ENCODE measurements at places on chromosomes 12 and 14.
A peak's percentile ranks its signal among the peaks of the same experiment; 100 is the strongest.

DNA sequence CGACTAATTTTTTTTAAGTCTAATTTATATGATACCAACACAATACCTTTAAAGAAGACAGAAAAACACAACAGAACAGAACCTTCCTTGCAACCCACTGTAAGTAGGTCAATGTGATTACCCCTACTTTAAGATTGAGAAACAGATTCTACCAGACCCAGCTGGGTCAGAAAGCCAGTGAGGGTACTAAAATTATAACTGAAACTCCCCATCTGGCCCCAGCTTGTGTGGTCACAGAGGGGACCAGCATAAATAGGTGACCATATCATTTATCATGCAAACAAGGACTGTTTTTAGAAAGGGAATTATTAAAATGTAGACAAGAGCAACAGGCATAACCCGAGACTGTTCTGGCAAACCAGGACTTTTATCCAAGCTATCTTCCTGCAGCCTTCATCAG is 30.1 kb upstream of the FRMD6 start:
- DNase-seq: no peak

GRCh38 chr12:60112763-60113162 is 516.9 kb downstream of the SLC16A7 start:
- DNase-seq: no peak

- DNase-seq: peak; percentile 54
Observed at GRCh38 chr12:47904713-47905709, at the start of gene VDR. Gene VDR, minus strand, starts transcription at chr12:47904994. Its CDS starts 25,881 bp downstream, at chr12:47879113.

DNA sequence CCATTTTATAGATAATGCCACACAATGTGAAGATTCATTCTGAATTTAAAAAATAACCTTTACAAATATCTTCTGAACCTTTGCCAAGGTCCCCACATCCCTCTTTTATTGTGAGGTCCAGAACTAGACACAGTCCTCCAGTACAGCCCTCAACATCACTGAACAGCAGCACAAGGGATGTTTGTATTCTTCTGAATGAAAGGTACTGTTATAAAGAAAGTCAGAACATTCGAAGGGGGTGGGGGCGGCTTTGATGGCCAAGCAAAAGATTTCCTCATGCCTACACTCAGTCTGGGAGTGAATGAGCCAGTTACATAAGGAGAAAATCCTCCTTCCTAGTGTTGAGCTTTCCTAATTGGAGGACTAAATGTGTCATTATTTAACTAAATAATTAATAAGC is 77.3 kb downstream of the PPM1A start:
- no peak for DNase-seq

DNA sequence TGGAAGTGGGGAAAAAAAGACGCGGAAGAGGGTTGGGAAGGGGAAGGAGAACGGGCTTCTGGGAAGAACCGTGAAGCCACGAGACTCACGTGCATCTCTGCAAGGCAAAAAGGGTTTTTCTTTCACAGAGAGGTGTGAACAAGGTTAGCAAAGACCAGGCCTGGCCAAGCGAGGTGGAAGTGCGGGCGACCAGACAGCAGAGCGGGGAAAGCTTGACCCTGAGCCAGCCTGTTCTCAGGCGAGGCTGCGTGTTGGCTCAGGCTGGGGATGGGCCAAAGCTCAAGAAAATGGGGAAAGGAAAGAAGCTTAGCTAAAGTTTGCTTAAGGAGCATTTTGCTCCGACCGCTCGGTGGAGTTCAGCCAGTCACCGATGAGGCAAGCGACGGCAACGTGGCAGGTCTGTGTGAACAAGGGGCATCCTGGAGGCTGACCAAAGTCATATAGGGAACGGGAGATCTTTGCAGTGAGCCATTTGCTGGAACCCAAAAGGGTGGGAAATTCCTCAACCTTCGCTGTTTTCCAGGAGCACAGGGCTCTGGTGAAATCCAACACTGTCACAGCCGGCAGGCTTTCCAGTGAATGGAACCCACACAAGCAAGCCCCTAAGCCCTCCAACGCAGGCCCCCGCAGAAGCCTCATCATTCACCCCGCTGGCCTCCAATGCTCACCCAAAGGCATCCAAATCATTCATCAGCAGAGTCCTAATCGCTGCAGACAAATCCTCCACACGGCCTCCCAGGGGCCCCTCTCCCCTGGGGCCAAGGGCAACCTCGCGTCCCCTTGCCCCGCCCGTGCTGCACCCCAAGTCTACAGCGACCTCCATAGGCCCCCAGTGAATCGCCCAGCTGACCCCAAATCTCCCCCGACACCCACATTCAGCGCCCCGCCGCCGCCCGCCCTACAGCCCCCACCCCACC is 754 bp downstream of the ZNF605 start:
- DNase-seq: no peak

- no peak for DNase-seq
Observed at GRCh38 chr14:22994762-22995275, 12.5 kb upstream of the AJUBA start.

DNA sequence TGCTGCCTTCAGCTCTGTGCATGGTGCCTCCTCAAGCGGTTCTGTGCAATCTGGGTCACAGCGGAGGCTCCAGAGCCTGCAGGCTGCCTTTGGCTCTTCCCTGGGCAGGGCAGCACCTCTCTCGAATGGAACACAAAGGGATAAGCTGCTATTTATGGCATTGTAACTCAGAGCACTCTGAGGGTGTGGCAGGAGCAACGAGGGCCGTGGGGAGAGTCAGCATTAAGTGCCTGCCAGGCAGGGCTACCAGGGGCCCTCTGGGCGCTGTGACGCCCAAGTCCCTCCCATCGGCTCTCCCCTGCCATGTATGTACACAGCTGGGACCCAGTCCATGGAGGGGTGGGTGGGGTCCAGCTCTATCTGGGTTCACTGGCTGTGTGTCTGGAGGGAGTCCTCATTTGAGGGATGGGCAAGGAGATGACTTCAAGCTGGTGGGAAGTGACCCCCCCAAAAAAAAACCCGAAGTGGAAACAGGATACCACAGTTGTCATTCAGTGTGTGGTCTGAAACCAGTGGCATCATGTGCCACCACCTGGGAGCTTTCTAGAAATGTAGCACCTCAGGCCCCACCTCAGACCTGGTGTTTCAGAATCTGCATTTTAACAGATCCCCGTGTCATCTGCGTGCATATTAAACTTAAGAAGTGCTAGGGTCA is 44.0 kb upstream of the OAS1 start:
- no peak for DNase-seq

DNA sequence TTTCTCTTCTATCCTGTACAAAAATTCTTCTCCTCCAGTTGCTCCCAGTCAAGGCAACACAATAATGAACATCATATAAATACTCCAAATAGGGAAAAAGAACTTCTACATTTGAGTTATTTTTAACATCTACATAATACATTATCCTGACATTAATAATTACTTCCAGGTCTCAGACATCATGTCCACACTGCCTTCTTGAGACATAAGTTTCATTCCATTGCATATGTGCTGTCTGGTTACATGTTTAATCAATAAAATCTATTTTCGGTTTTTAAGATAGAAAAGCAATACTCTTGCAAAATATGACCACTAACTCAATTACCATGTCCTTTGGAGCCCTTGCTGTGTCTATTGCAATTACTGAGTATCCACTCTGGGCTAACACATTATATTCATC is 881.9 kb downstream of the GALC start:
- DNase-seq: no peak

- DNase-seq: no peak
Observed at GRCh38 chr12:63792338-63792737, 12.6 kb downstream of the RXYLT1 start.

DNA sequence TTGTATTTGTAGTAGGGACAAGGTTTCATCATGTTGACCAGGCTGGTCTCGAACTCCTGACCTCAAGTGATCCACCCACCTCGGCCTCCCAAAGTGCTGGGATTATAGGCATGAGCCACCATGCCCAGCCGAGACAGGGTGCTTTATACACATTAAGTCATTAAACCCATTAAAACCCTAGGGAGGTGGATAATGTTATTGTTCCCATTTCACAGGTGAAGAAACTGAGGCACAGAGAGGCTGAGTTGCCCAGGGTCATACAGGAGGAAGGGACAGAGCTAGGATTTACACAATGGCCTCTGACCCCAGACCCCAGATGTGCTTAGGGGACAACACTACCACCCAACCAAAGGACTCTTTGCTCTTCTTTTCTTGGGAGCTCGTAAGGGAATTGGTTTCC is 51.0 kb upstream of the RIN3 start:
- DNase-seq: no peak

- no peak for DNase-seq
Observed at GRCh38 chr12:4154672-4155225, 118.8 kb upstream of the CCND2 start.

- no peak for DNase-seq
Observed at GRCh38 chr12:31867292-31867691, 91.9 kb upstream of the RESF1 start.

GRCh38 chr12:79935624-79936345 is 888 bp upstream of the PPP1R12A start:
- no peak for DNase-seq

DNA sequence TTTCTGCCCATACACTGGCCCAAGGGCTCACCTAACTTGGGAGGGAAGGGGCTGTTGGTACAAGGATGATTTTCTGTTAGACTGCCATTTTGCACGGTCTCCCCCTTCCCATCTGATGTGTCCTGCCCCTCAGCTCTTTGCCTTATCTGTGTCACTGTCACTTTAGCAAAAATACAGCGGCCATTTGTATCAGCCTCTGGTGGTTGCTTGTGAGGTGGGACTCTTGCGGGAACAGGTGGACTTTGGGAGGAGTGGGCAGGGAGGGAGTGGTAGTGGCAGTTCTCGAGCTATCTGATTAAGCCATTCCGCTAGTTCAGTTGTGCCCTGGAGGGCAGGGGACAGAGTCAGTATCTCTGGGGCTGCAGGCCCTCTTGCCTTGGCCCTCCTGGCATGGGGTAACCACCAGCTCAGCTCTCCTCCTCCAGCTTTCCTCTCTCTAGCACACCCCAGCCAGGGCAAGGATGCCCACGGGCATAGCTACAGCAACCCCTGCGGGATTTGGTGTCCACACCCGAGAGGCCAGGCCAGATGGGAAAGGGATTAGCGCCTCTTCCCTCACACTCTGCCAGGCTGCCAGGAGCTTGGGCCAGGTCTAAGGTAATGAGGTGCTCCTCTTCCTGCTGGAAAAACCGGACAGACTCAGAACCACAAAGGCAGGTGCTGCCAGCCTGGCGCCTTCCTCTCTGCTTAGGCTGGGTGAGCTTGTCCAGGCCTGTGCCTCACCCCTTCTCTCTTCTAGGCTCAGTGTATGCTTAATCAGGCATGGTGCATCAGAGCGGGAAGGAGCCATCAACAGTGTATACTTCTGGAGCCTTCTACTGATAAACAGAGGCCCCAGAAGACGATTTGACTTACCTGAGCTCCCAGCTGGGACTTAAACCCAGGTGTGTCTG is 8.7 kb downstream of the SLC48A1 start:
- no peak for DNase-seq

- DNase-seq: no peak
Observed at GRCh38 chr12:49703647-49704137, 3.5 kb downstream of the FMNL3 start.

DNA sequence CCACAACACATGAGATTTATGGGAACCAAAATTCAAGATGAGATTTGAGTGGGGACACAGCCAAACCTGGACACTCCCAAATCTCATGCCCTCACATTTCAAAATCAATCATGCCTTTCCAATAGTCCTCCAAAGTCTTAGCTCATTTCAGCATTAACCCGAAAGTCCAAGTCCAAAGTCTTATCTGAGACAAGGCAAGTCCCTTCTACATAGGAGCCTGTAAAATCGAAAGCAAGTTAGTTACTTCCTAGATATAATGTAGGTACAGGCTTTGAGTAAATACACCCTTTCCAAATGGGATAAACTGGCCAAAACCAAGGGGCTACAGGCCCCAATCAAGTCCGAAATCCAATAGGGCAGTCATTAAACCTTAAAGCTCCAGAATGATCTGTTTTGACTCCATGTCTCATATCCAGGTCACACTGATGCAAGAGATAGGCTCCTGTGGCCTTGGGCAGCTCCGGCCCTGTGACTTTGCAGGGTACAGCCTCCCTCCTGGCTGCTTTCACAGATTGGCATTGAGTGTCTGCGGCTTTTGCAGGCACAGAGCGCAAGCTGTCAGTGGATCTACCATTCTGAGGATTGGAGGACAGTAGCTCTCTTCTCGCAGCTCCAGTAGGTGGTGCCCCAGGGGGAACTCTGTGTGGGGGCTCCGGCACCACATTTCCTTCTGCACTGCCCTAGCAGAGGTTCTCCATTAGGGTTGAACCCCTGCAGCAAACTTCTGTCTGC is 60.1 kb downstream of the LRIG3 start:
- no peak for DNase-seq

DNA sequence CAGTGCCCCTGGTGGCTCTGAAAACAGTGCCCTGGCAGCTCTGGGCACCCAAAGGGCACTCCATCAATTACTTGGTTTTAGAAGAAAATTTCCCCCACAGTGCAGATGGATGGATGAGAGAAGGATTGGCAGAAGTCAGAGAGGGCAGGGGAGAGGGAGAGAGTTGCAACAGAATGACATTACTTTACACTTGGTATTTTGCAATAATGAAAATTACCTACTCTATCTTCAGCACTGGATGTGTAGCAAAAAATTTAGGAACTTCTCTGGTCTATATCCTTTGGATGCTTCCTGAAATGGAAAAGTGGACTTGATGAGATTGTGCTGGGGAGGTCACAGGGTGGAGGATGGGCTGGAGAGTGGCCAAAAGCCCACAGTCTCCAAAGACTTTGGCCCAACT is 193.2 kb downstream of the CHST11 start:
- no peak for DNase-seq

- no peak for DNase-seq
Observed at GRCh38 chr14:54691525-54692283, 124.8 kb downstream of the SAMD4A start.

DNA sequence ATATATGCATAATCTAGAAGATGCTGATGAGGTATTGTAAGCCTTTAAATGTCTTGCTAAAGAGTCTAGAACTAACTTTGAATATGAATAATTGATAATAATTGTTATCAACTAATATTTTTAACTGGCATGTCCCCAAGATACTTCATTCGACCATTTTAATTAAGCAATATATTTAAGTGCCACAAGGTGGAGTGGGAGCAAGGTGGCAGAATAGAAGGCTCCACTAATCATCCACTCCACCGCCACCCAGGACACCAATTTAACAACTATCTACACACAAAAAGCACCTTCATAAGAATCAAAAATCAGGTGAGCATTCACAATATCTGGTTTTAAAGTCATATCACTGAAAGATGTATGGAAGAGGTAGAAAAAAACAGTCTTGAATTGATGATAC is 409.6 kb downstream of the SEC23A start:
- no peak for DNase-seq

- DNase-seq: no peak
Observed at GRCh38 chr12:1355396-1355795, 239.0 kb downstream of the FBXL14 start.

DNA sequence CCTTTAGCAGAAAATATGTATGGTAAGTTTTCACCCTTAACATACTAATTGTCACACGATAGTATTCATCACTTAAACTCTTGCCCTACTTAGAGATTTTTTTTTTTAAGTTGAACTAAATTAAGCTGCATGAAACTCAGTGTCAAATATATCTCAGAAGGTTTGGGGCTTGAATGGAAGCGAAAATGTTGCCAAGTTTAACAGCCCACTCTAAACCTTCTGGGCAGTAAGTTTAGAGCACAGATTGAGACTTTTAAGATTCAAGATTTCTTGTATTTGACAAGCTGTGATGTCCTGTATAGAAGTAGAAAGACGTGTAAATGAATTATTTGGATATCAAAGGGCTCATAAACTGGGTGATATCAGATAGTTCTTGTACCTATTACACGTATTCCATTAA is 287.3 kb upstream of the FLRT2 start:
- DNase-seq: no peak

- DNase-seq: no peak
Observed at GRCh38 chr14:28983279-28983678, 216.7 kb downstream of the FOXG1 start.

- DNase-seq: no peak
Observed at GRCh38 chr12:55965240-55965639, 602 bp downstream of the PMEL start.

GRCh38 chr12:69476276-69477017 is 6.3 kb downstream of the FRS2 start:
- no peak for DNase-seq
